ENCODE measurements at places on chromosomes 1 and 21. TPM values are rescaled to one million over a fixed set of nuclear protein-coding genes. Genes with fewer than 3 reads are reported as not detected.

- no peak for DNase-seq
- H3K27ac ChIP-seq, result no peak overlapping the region
- H3K4me1 ChIP-seq, result no peaks in the 10 kb centered on the region
- H3K36me3 ChIP-seq, result no peaks in the 10 kb centered on the region
- H3K27me3 ChIP-seq, result no peaks in the 10 kb centered on the region
Measured at GRCh38 chr1:66256629-66257572, 277.1 kb upstream of the SGIP1 start.

DNA sequence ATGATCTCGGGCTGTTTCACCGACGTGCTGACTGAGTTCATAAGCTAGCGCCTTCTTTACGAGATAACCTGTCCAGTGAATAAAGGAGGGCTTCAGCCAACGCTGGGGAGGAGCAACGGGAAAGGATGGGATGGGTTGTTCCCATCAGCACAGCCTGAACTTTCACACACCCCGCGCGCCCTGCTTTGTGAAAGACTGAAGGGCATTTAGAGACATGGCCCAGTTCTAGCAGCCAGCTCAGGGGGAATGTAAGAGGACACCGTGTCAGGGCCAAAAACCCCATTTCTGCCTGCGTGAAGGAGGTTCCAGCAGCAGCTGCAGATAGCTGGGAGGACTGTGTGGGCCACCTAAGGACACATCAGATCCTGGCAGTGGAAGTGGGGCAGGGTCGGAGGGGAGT, 255.1 kb upstream of the RAB4A start:
- no peak overlapping the region for H3K4me3 ChIP-seq
- no peaks in the 10 kb centered on the region for H3K4me1 ChIP-seq
- no peaks in the 10 kb centered on the region for H3K36me3 ChIP-seq
- H3K27me3 ChIP-seq, result no peaks in the 10 kb centered on the region

DNA sequence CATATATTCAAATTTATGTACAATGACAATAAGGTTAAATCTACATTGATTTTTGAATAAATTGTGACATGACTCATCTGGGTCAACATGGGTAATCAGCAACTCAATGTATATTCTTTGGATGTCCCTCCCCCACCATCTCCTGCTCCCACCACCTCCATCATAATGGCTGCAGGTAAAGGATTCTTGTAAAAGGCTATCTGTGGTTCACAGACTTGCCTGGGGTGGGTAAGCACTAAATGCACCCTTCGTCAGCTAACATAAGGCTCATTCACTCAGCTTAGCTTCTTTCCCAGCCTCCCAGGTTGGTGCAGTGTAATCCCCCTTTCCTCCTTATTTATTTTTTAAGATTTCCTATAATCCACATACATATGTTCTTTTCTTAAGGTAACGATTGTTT, 355.7 kb upstream of the DPYD start:
- no peaks in the 10 kb centered on the region for H3K36me3 ChIP-seq
- H3K27me3 ChIP-seq, result no peaks in the 10 kb centered on the region
- no peak overlapping the region for H3K4me3 ChIP-seq
- no peaks in the 10 kb centered on the region for H3K4me1 ChIP-seq
- no peak for DNase-seq
- H3K27ac ChIP-seq, result no peak overlapping the region

- no peaks in the 10 kb centered on the region for H3K4me1 ChIP-seq
- H3K27ac ChIP-seq, result peak overlapping the region; percentile 96
- peak overlapping the region; percentile 82 for H3K4me3 ChIP-seq
- H3K36me3 ChIP-seq, result no peaks in the 10 kb centered on the region
- H3K27me3 ChIP-seq, result no peaks in the 10 kb centered on the region
- peak; percentile 62 for DNase-seq
Measured at GRCh38 chr1:112674986-112675727, 698 bp downstream of the MOV10 start.

Gene CA6
- not detected for total RNA-seq

Gene CTSS
- 14.1 TPM for total RNA-seq

DNA sequence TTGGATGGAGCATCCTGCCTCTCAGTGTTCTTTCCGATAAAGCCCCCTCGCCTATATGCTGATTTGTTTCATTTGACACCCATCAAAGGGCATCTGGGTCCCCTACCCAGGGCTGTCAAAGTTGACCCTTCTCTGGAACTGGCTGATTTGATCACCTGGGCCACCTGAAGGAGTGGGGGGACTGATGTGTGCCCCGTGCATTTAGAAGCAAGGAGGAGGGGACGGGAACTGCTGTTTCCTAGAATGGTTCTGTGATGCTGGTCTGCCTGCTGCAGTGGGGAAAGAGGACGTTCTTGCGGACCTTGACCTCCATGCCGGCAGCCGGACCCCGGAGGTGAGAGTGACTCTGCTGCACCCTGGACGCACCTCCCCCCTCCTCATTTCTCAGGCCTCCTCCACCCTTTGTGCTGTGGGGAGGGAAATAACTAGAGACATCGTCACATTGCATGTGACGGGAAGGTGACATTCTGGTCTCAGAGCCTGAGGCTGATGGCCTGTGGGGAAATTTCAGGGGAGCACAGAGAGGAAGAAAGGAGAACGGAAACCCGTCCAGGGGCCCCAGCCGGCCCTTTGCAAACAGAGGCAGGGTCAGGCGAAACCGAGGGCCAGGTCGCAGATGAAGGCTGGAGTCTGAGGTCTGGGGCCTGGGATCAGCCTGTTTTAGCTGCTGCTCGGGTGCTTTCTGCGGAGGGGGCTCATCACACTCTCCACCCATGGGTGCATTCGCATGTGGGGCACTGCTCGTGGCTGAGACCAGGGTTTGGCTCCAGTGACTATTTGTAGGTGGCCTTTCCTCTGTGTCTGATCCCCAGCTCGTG, 25.7 kb downstream of the CRYAA start:
- H3K27me3 ChIP-seq, result no peaks in the 10 kb centered on the region
- no peak for DNase-seq
- no peak overlapping the region for H3K4me3 ChIP-seq
- H3K4me1 ChIP-seq, result no peaks in the 10 kb centered on the region
- H3K36me3 ChIP-seq, result no peaks in the 10 kb centered on the region

DNA sequence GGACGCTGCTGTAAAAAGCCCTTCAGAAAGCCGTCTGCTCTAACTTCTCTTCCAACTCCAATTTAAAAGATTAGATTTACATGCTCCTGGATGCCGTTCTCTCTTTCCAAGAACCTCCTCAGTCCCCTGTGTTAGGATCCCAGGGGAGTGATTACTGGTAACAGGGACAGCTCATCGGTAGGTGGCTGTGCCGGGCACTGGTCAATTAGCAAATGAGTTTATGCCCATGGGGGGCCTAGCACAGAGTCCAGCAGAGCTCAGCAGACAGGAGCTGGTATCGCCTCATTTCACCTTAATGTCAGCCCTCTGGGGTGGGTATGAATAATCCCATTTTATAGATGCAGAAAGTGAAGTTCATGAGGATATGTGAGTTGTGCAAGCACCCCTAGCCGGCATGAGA, 191.9 kb downstream of the GRIK3 start:
- DNase-seq, result no peak
- H3K4me1 ChIP-seq, result no peaks in the 10 kb centered on the region
- no peak overlapping the region for H3K27ac ChIP-seq
- H3K4me3 ChIP-seq, result no peak overlapping the region
- no peaks in the 10 kb centered on the region for H3K36me3 ChIP-seq

GRCh38 chr1:40396420-40396819, 22.9 kb downstream of the SMAP2 start:
- peak overlapping the region; percentile 9 for H3K27ac ChIP-seq

GRCh38 chr1:107997866-107998265, 32.9 kb upstream of the VAV3 start:
- no peaks in the 10 kb centered on the region for H3K36me3 ChIP-seq
- no peak overlapping the region for H3K27ac ChIP-seq
- no peaks in the 10 kb centered on the region for H3K27me3 ChIP-seq
- no peaks in the 10 kb centered on the region for H3K4me1 ChIP-seq

Gene F13B
- not detected for total RNA-seq

- no peaks in the 10 kb centered on the region for H3K36me3 ChIP-seq
- no peak overlapping the region for H3K4me3 ChIP-seq
- no peaks in the 10 kb centered on the region for H3K4me1 ChIP-seq
- H3K27me3 ChIP-seq, result no peaks in the 10 kb centered on the region
Measured at GRCh38 chr1:82330330-82330729, 529.6 kb downstream of the ADGRL2 start.

- no peaks in the 10 kb centered on the region for H3K27me3 ChIP-seq
- peak overlapping the region; percentile 16 for H3K27ac ChIP-seq
- no peak for DNase-seq
- no peaks in the 10 kb centered on the region for H3K36me3 ChIP-seq
Measured at GRCh38 chr1:203655671-203656070, 29.0 kb downstream of the ATP2B4 start.

DNA sequence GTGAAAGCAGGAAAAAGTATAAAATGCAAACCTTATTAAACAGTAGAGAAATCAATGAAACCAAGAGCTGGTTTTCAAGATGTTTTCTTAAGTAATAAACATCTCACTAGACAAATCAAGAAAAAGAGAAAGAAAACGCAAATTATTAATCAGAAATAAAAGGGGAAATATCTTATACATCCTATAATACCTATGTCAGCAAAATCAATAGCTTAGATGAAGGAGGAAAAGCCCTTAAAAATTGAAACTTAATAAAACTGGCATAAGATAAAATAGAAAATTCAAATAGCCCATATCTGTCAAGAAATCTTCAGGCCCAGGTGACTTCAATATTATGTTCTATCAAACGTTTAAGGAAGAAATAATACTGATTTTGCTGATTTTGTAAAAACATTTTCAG, 59.1 kb downstream of the RGS4 start:
- H3K4me1 ChIP-seq, result no peaks in the 10 kb centered on the region
- no peak overlapping the region for H3K4me3 ChIP-seq
- H3K36me3 ChIP-seq, result no peaks in the 10 kb centered on the region

Gene C4BPA
- 1.5 TPM for total RNA-seq

- no peak for DNase-seq
- no peak overlapping the region for H3K4me3 ChIP-seq
- no peaks in the 10 kb centered on the region for H3K27me3 ChIP-seq
- no peaks in the 10 kb centered on the region for H3K4me1 ChIP-seq
- H3K27ac ChIP-seq, result no peak overlapping the region
- H3K36me3 ChIP-seq, result no peaks in the 10 kb centered on the region
Measured at GRCh38 chr1:42529724-42530181, 66.7 kb downstream of the CCDC30 start.

Gene SPRR3
- total RNA-seq, result not detected

GRCh38 chr1:56285554-56286402, 293.6 kb downstream of the PLPP3 start:
- H3K27me3 ChIP-seq, result no peaks in the 10 kb centered on the region
- no peaks in the 10 kb centered on the region for H3K36me3 ChIP-seq
- no peaks in the 10 kb centered on the region for H3K4me1 ChIP-seq
- H3K4me3 ChIP-seq, result no peak overlapping the region
- peak overlapping the region; percentile 21 for H3K27ac ChIP-seq

GRCh38 chr1:206668874-206669410, 15.8 kb upstream of the MAPKAPK2 start:
- H3K27ac ChIP-seq, result no peak overlapping the region
- H3K4me3 ChIP-seq, result no peak overlapping the region
- DNase-seq, result no peak
- H3K36me3 ChIP-seq, result no peaks in the 10 kb centered on the region

DNA sequence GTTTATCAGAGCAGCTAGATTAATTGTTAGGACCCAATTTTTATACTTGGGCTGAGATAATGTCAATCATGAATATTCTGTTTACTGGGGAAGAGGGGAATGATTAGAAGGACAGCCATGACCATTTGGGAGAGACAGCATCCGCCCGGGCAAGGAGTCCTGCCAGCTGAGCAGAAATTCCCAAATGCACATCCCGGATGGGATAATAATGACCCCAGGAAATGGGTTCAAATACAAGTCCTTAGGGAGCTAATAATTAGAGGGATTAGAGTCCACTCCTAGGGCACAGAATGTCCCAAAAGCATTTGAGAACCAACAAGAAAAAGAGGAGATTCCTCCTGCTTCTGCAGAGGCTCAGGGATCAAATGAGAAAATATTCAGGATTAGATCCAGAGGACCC, 115.9 kb downstream of the LRRC53 start:
- no peaks in the 10 kb centered on the region for H3K36me3 ChIP-seq
- no peak for DNase-seq
- H3K4me1 ChIP-seq, result no peaks in the 10 kb centered on the region

Gene TAS1R3
- 0.14 TPM for total RNA-seq

GRCh38 chr1:50422675-50422945, 633 bp downstream of the DMRTA2 start:
- no peak overlapping the region for H3K4me3 ChIP-seq
- DNase-seq, result no peak
- H3K27me3 ChIP-seq, result peaks cover 85% of the 10 kb centered on the region
- H3K4me1 ChIP-seq, result no peaks in the 10 kb centered on the region
- H3K36me3 ChIP-seq, result no peaks in the 10 kb centered on the region

Measured in uterus (tissue), 4 donors.